CD4-positive, alpha-beta T cell (primary cell): ENCODE measurements at places on chromosomes 7 and 10.

GRCh38 chr10:127307338-127307737 lies 110.9 kb upstream of the INSYN2A start:
- H3K4me1 ChIP-seq = no peaks in the 10 kb centered on the region
- DNase-seq = no peak
- no peaks in the 10 kb centered on the region for H3K27me3 ChIP-seq
- no peak overlapping the region for H3K4me3 ChIP-seq

- H3K27ac ChIP-seq = no peak overlapping the region
- DNase-seq = no peak
- H3K27me3 ChIP-seq = no peaks in the 10 kb centered on the region
- H3K4me3 ChIP-seq = no peak overlapping the region
These were observed 180.8 kb downstream of the PTPRN2 start for GRCh38 chr7:158406801-158407200.

GRCh38 chr10:1379601-1380000 lies 323.4 kb downstream of the WDR37 start:
- H3K27me3 ChIP-seq = peaks cover 28% of the 10 kb centered on the region
- H3K4me1 ChIP-seq = no peaks in the 10 kb centered on the region
- no peak for DNase-seq
- no peak overlapping the region for H3K27ac ChIP-seq
- H3K36me3 ChIP-seq = no peaks in the 10 kb centered on the region

- H3K4me1 ChIP-seq = no peaks in the 10 kb centered on the region
- H3K27ac ChIP-seq = no peak overlapping the region
- H3K4me3 ChIP-seq = no peak overlapping the region
- H3K36me3 ChIP-seq = no peaks in the 10 kb centered on the region
- no peaks in the 10 kb centered on the region for H3K27me3 ChIP-seq
- DNase-seq = no peak
These were observed 30.8 kb upstream of the ZNF488 start for GRCh38 chr10:47414752-47415519.

DNA sequence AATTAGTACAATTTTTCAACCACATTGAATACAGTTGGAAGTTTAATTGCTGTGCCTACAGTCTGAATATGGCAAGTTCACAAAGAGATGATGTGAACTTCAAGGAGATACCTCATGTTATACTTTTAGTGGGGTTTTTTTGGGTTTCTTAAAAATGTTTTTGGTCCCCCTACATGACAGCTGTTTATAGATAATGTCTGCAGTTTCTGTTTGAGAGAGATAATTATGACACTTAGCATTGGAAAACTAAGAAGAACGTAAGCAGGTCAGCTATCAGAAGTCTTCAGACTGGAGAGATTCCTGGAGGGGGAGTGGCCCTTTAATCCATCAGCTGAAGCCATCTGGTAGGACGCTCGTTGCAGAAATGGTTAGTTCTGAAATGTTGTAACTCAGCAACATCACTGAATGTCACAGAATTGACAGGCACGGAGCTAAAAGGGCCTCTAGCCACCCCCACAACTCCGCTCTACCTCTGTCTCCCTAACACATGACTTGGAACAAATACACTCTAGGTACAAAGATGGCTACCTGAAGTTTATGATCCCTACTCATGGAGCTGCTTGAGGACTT lies 29.0 kb downstream of the TIMM23 start:
- no peak overlapping the region for H3K4me3 ChIP-seq
- no peak overlapping the region for H3K27ac ChIP-seq
- H3K36me3 ChIP-seq = peaks cover 79% of the 10 kb centered on the region
- H3K27me3 ChIP-seq = no peaks in the 10 kb centered on the region
- no peak for DNase-seq

GRCh38 chr10:113893570-113893969 lies 39.1 kb downstream of the NHLRC2 start:
- H3K36me3 ChIP-seq = peaks cover 12% of the 10 kb centered on the region
- no peak for DNase-seq
- H3K4me3 ChIP-seq = no peak overlapping the region
- H3K4me1 ChIP-seq = no peaks in the 10 kb centered on the region
- no peak overlapping the region for H3K27ac ChIP-seq

DNA sequence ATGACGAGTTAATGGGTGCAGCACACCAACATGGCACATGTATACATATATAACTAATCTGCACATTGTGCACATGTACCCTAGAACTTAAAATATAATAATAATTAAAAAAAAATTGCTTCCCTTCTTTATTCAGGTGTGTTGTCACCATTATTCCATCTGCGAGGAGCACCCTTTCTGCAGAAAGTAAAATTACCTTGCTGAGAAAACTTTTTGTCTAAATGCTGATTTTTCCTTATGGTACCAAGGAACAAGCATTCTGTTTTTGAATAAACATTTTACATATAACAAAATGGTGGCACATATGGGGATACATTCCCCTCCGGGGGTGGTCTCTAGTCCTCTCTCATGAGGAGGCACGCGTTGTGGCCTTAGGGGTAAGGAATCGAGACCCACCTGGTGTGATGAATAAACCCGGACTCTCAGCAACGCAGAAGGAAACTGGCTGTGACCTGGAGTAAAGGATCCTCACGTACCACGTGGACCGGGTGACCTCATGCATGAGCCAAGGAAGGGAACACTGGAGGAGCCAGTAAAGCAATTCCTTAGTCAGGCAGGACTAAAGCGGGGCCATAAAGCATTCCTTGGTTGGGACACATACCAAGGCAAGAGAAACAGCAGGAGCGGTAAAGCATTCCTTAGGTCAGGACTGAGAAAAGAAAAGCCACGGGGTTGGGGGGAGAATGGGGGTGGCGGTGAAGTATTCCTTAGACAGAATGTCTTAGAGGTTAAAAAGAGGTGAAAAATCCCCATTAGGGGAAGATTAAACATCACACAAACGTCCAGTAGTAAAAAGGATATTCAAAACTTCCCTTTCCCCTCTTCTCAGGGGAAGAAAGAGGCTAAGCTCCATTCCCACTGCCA lies 20.8 kb upstream of the OPTN start:
- H3K4me3 ChIP-seq = no peak overlapping the region
- H3K4me1 ChIP-seq = no peaks in the 10 kb centered on the region
- no peaks in the 10 kb centered on the region for H3K36me3 ChIP-seq
- no peak overlapping the region for H3K27ac ChIP-seq

DNA sequence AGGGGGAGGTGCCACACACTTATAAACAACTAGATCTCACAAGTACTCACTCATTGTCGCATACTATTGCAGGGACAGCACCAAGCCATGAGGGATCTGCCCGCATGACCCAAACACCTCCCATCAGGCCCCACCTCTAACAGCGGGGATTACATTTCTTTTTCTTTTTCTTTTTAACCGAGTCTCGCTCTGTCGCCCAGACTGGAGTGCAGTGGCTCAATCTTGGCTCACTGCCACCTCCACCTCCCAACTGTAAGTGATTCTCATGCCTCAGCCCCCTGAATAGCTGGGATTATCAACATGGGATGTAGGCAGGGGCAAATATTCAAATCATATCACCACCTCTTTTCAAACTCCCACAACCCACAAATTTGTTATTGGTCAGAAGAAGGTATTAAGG lies 76.7 kb downstream of the SKAP2 start:
- DNase-seq = no peak
- no peaks in the 10 kb centered on the region for H3K27me3 ChIP-seq
- H3K27ac ChIP-seq = no peak overlapping the region

DNA sequence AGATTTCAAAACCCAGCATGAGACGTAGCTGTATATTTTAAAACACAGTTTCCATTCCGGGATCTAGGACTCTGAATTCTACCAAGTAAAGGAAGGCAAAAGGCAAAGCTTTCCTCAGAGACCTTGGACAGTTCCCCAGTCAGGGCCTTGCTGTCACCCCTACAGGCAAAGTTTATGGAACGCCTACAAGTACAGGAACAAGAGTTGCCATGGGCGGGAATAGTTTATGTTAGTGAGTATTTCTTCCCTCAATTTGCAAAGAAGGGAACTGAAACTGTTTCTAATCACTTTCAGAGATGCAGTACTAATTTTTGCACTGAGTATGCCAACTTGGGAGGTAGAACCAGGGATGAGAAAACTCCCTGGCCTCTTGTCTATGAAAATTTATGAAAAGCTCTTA lies 68.2 kb upstream of the LRGUK start:
- no peak overlapping the region for H3K27ac ChIP-seq
- H3K4me1 ChIP-seq = no peaks in the 10 kb centered on the region
- no peaks in the 10 kb centered on the region for H3K36me3 ChIP-seq
- H3K27me3 ChIP-seq = no peaks in the 10 kb centered on the region
- H3K4me3 ChIP-seq = no peak overlapping the region

DNA sequence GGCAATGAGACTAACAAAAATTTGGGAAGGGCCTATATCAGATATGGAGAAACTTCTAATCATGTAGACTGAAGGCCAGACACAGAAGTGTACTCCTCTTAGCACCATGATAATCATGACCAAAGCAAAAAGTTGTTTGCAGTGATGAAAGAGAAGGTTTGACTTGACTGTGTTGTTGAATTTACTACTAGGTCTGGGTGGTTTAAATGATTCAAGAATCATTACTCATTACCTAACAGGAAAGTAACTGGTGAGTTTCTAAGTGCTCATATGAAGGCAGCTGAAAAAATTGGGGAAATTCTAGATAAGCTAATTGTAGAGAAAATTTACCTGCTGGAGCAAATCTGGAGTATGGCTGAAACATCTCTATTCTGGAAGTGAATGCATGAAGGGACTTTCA lies 451.5 kb upstream of the SORCS1 start:
- no peak overlapping the region for H3K4me3 ChIP-seq
- no peaks in the 10 kb centered on the region for H3K36me3 ChIP-seq
- no peaks in the 10 kb centered on the region for H3K4me1 ChIP-seq
- H3K27ac ChIP-seq = no peak overlapping the region
- no peaks in the 10 kb centered on the region for H3K27me3 ChIP-seq

DNA sequence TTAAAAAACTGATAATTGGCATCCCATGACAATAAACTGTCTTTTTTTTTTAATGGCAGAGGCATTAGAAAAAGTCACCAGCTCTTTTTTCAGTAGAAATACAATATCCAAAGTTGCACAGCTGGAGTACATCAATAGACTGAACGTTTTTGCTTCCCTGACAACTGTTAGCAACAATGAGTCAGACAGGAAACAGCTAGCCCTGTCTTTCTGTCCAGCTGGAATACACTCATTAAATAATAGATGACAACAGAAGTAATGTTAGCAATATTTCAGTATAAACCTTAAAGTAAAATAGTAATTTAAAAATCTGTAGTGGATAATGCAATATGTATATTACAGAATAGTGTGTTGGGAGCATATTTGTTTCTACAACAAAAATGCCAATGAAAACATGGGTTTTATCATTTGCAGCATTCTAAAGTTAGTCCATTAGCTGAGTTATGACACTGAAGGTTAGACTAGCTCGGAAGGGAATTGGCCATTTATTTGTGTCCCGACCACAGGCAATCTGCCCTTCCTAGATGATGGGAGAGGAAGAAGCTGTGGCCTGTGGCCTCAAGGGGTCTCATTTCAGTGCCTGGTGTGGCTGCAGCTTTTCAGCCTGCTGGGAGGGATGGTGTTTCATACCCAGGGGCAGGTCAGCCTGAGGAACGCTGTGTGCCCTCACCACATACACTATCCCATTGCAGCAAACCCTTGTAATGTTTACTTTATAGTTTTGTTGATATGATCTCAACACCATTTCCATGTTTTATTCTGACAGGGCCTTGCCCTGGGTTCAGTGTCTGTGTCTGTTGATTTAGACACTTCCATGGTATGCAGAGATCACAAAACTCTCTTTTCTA lies 173.3 kb downstream of the SLC16A9 start:
- no peaks in the 10 kb centered on the region for H3K4me1 ChIP-seq
- H3K36me3 ChIP-seq = no peaks in the 10 kb centered on the region
- no peaks in the 10 kb centered on the region for H3K27me3 ChIP-seq
- DNase-seq = no peak

DNA sequence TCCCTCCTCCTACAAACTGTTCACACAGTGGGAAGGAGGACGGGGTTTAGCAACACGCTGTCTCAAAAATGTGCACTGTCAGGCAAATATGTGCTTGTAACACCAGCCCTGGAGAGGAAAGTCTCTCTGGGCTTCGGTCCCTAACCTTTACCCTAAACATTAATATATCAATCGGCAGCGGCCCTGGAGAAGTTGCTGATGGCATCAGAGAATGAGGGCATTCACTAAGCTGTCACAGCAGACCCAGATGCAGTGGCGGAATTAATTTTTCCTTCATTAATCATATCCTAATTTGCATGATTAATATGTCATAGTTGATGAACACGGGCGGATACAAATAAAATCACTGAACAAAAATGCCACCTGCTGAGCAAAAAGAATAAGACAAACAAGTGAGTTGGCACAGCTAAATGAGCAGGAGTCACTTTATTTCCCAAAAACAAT lies 45.2 kb upstream of the INSIG1 start:
- no peak overlapping the region for H3K27ac ChIP-seq
- H3K4me3 ChIP-seq = no peak overlapping the region
- no peaks in the 10 kb centered on the region for H3K36me3 ChIP-seq

GRCh38 chr10:127408733-127409132 lies 140.4 kb upstream of the NPS start:
- H3K27me3 ChIP-seq = no peaks in the 10 kb centered on the region
- DNase-seq = no peak
- H3K36me3 ChIP-seq = no peaks in the 10 kb centered on the region
- H3K4me3 ChIP-seq = no peak overlapping the region

GRCh38 chr10:71201849-71202248 lies 10.5 kb upstream of the UNC5B start:
- peaks cover 6% of the 10 kb centered on the region for H3K27me3 ChIP-seq
- H3K27ac ChIP-seq = no peak overlapping the region
- no peaks in the 10 kb centered on the region for H3K36me3 ChIP-seq
- H3K4me1 ChIP-seq = no peaks in the 10 kb centered on the region
- DNase-seq = no peak

DNA sequence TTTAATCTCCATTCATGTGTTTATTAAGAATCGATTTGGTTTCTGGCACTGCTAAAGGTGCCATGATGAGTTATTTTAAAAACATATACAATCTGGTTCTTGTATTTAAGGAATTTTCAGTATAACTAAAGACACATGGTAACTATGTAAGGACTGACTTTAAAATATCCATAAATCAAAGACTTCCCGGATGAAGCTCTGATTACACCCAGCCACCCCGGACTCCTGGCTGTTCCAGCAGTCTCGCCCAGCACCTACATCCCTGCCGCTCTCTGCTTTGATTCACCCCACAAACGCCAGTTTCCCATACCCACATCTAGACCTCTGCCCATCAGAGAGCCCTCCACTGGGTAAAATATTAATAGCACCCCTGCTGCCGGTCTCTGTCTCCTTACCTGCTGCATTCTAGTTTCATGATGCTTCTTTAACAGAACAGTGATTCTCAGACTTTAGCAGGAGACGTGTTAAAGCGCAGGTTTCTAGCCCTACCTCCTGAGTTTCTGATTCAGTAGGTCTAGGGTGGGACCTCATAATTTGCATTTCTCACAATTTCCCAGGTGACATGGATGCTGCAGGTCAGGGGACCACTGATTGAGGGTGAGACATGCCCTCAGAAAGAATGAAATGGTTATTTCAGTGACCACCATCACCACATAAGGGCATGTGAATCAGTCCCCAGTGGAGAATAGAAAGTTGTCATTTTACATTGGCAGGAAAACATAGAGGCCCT lies 185.7 kb downstream of the KIAA1217 start:
- H3K27me3 ChIP-seq = peaks cover 8% of the 10 kb centered on the region
- H3K36me3 ChIP-seq = no peaks in the 10 kb centered on the region
- H3K4me3 ChIP-seq = no peak overlapping the region
- no peaks in the 10 kb centered on the region for H3K4me1 ChIP-seq
